RCC 7860 (cell line): ENCODE measurements at places on chromosomes 11 and 22.

GRCh38 chr22:20434264-20434751, 3.3 kb downstream of the SCARF2 start:
- DNase-seq, result no peak

DNA sequence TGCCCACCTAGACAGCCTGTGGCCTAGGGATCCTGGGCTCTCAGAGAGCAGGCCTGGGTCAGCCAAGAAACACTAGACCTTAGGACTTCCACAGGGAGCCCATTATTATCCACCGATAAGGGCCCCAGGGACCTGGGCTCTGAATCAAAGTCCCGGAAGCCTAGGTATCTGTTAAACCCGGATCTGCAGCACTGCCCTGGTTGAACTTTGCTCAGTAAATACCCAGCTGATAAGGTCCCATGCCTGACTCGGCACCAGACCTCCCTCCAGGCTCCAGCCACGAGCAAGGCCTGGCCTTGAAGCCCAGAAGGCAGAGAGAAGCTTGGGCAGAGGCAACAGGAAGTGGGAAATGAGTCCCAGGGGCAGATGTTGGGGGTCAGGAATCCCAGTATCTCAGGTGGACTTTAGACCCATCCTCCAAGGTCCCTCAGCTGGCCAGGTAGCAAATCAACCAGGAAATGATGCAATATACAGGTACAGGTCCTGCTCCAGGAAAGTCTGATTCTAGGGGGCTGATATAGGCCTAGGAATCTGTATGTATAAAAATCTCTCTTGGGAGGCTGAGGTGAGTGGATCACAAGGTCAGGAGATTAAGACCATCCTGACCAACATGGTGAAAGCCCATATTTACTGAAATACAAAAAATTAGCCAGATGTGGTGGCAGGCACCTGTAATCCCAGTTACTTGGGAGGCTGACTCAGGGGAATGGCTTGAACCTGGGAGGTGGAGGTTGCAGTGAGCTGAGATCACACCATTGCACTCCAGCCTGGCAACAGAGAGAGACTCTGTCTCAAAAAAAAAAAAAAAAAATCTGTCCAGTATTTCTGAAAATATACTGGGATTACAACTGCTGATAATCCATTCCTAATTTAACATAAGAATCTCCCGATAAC, 18.7 kb downstream of the POU2AF1 start:
- DNase-seq, result no peak

- DNase-seq, result no peak
Measured at GRCh38 chr22:46875089-46875488, 112.6 kb downstream of the TBC1D22A start.

GRCh38 chr11:75383246-75383645, 16.1 kb upstream of the RPS3 start:
- no peak for DNase-seq

- DNase-seq, result no peak
Measured at GRCh38 chr11:66593303-66593635, 284 bp downstream of the CCS start.
